HL-60 (cell line): ENCODE measurements at places on chromosomes 12 and 14.

DNA sequence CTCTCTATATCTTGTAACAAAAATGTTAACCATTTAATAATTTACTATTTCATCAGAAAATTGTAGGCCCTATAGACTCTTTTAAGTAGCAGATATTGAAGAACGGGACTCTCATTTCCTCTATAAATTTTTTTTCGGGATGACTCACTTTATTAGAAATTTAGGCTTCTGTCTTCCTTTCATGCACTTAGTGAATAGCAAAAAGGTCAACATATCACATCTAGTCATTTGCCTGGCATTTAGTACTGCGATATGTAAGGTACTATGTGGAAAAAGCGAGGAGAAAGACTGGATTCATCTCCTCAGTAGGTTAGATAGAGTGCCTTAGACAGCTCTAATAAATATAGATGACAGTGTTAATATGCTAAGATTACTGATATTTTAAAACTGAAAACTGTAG is 166.3 kb upstream of the PTPRQ start:
- DNase-seq = no peak

- no peak for DNase-seq
Measured at GRCh38 chr14:56752428-56752827, 57.9 kb downstream of the OTX2 start.

DNA sequence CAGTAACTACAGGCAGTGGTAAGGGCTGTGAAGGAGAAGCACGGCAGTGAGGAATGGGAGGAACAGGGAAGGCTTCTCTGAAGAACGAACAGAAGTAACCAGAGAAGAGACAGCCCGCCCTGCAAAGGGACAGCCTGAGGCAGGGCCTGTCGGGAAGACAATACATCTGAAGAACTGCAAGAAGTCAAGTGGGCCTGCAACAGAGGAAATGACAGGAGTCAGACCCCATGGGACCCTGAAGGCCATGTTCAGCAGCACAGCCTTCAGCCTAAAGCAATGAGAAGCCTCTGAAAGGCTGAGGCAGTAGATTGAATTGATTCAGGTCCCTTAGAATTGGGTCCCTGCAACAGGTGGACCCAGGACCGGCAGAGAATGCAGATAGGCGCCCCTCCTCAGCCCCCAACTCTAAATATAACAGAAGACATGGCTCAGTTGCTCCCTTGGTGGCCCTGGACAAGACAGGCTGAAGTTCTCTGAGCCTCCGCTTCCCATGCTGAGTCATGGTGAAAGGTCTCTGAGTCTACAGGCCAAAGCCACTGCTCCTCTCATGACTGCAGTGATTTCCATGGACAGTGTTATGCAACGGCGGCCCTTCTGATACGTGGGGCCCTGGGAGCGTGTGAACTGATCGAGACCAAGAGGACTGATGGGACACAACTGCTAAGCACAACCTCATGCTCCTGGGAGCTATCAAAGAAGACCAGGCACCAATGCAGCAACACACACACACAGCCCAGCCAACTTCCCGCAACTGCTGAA is 10.8 kb upstream of the ACTR6 start:
- no peak for DNase-seq

GRCh38 chr12:112122823-112123690 is 2.3 kb upstream of the TRAFD1 start:
- DNase-seq = no peak

- no peak for DNase-seq
Measured at GRCh38 chr14:45298423-45299117, 45.6 kb upstream of the MIS18BP1 start.

DNA sequence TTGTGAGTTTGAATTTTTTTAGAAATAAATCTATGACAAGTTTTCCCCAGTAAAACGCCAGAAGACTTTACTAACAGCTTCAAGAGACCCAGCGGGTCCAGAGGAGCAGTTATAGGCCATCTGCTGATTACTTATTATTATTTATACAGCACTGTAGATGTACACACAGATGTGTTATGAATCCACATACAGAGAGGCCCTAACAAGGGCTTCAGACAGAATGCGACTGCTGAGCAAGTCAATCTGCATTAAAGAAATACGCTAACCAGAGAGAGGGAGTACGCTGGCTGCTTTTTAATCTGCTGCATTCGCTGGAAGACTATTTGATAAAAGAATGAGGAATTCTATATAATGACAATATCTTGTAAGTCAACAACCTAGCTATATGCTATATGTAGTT is 32.5 kb downstream of the ATF7 start:
- no peak for DNase-seq

DNA sequence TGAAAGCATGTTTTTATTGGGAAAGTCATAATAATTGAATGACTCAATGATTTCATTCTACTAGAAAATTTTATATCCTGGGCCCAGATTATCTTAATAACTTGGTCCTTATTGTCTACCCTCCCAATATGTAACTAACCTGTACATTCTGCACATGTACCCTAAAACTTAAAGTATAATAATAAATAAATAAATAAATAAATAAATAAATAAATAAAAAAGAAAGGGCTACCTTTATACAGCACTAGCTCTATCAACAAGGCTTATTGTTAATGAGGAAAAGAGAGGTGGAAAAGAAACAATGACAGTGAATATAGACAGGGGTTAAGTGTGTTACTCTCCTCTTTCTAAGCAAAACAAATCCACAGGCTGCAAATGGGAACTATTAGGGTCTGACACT is 83.6 kb downstream of the GRIN2B start:
- no peak for DNase-seq

- no peak for DNase-seq
Measured at GRCh38 chr14:50573862-50574261, 13.9 kb downstream of the ATL1 start.

- no peak for DNase-seq
Measured at GRCh38 chr14:26370115-26370514, 227.7 kb downstream of the NOVA1 start.

DNA sequence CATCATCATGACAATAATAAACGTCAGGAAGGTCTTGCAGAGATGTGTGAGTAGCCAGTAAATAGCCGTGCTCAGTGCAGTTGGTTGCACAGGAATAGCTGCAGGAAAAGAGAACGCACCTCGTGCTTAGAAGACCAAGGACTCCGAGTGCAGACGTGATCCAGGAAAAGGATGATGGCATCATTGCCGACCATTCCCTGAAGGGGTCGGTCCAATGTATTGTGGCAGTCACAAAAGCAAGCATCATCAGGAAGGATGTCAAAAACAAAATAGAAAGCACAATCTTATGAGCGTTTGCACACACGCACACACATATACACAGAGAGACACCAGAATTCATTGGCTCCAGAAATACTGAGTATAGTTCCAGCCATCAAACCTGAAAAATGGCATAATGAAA is 12.8 kb downstream of the DUSP6 start:
- no peak for DNase-seq

DNA sequence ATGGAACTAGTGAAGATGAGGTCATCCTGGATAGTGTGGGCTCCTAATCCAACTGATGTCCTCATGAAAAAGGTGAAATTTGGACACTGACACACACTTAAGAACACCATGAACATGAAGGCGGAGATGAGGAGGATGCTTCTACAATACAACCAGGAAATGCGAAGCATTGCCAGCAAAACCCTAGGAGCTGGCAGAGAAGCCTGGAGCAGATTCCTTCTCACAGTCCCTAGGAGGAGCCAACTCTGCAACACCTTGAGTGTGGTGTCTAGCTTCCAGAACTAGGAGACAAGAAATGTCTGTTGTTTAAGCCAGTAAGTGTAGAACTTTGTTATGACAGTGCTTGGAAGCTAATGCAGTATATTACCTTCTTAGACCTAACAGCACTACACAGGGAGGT is 191.9 kb upstream of the PWP1 start:
- DNase-seq = no peak

DNA sequence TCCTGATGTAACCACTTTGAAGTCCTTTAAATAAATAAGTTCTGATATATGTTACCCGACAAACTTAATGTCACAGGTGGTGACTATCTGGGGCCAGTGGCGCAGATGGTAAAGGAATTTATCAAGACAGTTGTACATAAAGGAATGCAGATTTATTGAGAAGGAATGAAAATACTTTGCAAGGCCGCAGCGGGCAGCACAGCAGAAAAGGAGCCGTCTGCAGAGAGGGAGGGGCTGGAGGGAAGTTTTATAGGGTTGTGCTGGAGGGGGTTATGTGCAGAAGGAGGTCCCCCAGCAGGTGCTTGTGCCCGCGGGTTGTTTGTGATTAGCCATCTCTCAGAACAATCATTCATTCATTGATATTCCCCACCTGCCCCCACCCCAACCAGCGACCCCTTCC is 17.4 kb downstream of the GPRC5D start:
- no peak for DNase-seq

GRCh38 chr14:93953263-93953662 is 23.1 kb downstream of the ASB2 start:
- DNase-seq = no peak

DNA sequence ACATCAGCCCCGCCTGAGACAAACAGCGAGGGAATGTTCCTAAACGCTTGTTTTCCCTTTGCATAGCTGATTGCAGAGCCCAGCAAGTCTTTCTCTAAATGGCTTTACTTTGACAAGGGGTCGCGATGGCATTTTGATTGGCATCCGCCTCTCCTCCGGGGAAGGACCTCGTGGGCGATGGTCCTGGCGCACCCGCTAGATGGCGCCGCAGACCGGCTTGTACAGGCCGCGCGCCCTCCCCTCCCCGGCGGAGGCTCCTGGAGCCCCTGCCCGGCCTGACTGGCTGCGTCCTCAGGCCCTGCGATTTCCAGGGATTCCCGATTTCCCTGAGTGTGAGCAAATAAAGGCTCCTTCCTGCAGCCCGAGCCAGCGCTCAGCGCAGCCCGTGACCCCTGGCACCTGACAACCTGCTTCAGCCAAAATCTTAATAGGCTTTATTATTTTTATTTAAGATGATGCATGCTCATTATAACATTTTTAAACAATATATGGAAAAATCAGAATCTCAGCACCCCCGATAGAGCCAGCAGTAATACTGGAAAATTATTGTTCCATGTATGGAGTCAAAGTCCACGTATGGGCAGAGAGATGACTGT is 468.3 kb downstream of the AACS start:
- no peak for DNase-seq

GRCh38 chr14:56160088-56160487 is 41.9 kb downstream of the PELI2 start:
- no peak for DNase-seq

GRCh38 chr14:70891737-70892136 is 15.5 kb upstream of the PCNX1 start:
- DNase-seq = no peak

- no peak for DNase-seq
Measured at GRCh38 chr12:132566516-132567131, 43.8 kb downstream of the LRCOL1 start.

DNA sequence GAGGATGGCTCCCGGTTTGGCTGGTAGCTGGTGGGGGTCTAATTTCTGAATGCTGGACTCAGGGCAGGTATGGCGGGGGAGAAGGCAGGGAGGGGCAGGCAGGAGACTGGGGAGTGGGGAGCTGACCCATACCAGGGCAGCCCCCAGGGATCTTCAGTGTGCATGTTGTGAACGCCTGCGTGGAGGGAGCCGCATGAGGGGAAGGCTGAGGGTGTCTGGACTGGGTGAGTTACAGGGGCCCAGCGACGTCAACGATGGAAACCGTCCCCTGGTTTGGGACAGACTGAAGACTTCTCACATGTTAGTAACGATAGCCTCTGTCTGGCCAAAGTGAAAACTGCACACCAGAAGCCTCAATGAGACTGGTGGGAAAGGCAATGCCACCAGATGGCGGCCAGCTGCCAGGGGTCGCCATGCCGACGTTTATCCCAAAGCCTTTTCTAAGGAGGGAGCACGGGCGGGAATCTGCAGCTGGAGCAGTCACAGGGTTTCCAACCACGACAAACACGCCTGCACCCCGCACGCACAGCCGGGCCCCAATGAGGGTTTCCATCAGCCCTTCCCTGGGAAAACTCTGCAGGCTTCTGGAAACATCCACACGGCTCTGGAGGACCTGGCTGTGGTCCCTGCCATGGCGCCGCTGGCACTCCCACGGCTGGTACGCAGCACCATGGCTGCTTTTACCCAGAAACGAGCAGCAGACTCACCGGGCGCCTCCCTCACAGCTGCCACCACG is 14.0 kb downstream of the PGAM5 start:
- no peak for DNase-seq

DNA sequence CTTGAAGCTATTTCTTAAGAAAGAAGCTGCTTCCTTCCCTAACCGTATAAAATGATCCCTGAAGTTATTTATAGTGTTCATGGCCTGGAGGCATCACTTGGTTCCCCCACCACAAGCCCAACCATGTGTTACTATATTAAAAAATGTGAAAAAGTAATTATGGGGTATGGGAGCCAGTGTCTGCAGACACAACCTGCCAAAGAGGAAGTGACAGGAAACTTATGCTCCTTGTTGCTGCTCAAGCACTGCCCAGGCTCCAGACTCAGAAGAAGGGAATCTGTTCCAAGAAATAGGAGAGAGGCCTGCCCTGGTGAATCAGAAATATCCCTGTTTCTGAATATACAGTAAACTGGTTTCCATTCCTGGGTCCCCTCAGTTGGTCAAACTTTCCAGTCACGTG is 217.2 kb upstream of the BMP4 start:
- DNase-seq = no peak

- DNase-seq = no peak
Measured at GRCh38 chr14:32469388-32470160, 140.5 kb downstream of the AKAP6 start.

DNA sequence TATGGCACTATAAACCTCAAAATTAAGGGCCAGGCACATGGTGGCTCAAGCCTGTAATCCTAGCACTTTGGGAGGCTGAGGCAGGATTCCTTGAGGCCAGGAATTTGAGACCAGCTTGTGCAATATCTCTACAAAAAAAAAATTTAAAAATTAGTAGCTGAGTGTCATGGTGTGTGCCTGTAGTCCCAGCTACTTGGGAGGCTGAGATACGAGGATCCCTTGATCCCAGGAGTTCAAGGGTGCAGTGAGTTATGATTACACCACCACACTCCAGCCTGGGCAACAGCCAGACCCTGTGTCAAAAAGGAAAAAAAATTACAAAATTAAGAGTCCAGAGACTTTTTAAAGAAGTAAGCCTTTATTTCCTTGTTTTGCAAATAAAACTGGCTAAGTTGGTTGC is 1.8 kb upstream of the GCN1 start:
- no peak for DNase-seq

GRCh38 chr12:2443776-2444175 is 351.0 kb upstream of the FKBP4 start:
- no peak for DNase-seq

DNA sequence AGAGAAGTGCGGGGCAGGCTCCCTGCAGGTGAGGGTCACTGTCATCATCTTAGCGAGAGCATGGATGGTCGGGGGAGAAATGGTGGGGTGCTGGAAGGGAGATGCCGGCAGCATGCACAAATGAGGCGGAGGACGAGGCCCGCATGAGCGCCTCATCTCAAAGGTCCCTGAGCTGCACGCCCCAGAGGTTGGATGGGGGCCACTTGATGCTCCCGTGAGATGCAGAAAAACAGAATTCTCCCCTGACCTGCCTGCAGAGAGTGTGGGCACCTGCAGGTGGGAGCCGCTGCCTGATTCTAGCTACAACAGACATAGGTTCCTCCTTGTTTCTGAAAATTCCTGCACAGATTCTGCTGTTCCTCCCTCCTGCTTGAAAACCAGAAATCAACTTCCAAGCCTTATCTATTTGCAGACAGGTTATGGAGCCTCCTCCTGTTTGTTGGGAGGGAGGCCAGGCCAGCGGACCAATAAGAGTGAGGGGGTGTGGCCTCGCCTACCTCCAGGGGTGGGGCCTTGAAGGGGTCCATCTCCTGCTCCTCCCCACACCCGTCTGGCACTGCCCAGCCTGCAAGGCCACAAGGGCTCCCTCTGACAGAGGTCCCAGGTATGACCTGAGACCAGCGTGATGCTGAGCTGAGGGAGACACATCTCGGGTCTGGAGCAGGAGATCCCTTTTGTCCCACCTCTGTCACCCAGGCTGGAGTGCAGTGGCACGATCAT is 67.2 kb downstream of the KDM2B start:
- no peak for DNase-seq
